ENCODE measurements at places on chromosomes 4 and X.

- DNase-seq, result no peak
Measured at GRCh38 chr4:143256456-143256855, 71.7 kb downstream of the USP38 start.

- DNase-seq, result no peak
Measured at GRCh38 chr4:167088115-167088514, 146.2 kb downstream of the SPOCK3 start.

GRCh38 chr4:90317785-90318184 lies 190.6 kb downstream of the CCSER1 start:
- peak; percentile 53 for DNase-seq

- DNase-seq, result no peak
Measured at GRCh38 chr4:155953151-155954117, at the start of gene CTSO. TSS of gene CTSO (minus strand) at chr4:155953866. CDS start at chr4:155953847, 19 bp downstream.

GRCh38 chr4:91288702-91289311 lies 1015.0 kb upstream of the GRID2 start:
- no peak for DNase-seq

- DNase-seq, result no peak
Measured at GRCh38 chr4:74618659-74619058, 173.7 kb downstream of the AREG start.

GRCh38 chr4:26171941-26172340 lies 148.9 kb upstream of the RBPJ start:
- no peak for DNase-seq

- no peak for DNase-seq
Measured at GRCh38 chr4:100547541-100548199, 29.8 kb upstream of the EMCN start.

GRCh38 chr4:138193963-138194362 lies 48.2 kb downstream of the SLC7A11 start:
- DNase-seq, result no peak

DNA sequence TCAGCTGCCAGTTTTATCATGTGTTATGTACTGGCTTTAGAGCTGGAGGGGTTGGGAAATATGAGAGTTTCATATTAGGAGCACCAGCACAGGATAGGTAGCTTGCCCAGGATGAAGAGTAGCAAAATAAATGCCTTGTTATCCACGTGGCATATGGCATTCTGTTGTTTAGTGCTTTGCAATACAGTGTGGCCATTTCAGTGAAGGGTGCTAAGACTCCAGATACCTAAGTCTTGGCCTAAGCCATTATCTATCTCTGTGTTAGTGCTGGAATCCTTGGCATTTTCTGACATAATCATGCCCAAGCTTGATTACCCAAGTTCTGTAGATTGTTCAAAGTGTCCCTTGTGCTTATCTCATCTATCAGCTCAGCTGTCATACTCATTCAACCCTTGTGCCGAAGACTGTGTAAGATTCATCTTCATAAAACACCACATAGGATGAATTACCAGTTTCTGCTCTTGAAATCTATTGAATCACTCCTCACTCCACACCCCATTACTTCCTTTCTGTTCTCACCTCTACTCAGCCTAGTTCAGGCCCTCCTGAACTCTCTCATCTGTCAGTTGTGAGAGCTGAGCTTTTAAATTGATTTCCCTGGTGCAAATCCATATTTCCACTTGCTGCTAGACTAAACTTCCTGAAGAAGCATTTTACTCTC lies 73.5 kb downstream of the CLCN5 start:
- DNase-seq, result no peak

DNA sequence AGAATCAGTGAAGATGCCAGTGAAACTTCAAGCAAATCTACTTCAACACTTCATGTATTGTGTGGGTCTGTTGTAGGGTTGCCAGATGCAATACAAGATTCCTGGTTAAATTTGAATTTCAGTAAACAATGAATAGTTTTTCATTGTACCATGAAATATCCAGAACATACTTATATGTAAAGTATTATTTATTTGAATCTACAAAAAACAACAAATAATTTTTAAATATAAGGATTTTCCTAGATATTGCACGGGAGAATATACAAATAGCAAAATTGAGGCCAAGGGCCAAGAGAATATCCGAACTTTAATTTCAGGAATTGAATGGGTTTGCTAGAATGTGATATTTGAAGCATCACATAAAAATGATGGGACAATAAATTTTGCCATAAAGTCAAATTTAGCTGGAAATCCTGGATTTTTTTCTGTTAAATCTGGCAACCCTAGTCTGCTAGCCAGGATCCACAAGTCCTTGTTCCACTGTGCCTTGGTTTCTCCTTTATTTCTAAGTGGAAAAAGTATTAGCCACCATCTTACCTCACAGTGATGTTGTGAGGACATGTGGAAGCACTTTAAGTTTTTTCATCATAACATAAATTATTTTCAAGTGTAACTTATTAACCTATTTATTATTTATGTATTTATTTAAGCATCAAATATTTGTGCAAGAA lies 2.3 kb downstream of the CXCL8 start:
- no peak for DNase-seq

DNA sequence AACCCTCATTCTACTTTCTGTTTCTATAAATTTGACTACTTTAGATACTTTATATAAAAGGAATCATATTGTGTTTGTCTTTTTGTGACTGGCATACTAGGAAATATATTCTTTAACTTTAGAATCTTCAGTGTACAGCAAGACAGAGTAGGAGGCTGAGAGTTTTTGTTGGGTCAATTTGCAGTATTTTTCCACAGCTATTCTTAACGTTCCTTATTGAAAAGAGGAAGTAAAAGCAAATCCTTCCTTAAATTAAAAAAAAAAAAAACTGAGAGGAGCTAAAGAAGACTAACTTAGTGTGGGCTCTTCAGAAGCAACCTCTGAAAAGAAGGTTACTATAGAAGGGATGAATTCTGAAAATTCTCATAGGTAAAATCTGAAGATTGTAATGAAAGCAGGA lies 1194.6 kb downstream of the ADGRL3 start:
- DNase-seq, result no peak

DNA sequence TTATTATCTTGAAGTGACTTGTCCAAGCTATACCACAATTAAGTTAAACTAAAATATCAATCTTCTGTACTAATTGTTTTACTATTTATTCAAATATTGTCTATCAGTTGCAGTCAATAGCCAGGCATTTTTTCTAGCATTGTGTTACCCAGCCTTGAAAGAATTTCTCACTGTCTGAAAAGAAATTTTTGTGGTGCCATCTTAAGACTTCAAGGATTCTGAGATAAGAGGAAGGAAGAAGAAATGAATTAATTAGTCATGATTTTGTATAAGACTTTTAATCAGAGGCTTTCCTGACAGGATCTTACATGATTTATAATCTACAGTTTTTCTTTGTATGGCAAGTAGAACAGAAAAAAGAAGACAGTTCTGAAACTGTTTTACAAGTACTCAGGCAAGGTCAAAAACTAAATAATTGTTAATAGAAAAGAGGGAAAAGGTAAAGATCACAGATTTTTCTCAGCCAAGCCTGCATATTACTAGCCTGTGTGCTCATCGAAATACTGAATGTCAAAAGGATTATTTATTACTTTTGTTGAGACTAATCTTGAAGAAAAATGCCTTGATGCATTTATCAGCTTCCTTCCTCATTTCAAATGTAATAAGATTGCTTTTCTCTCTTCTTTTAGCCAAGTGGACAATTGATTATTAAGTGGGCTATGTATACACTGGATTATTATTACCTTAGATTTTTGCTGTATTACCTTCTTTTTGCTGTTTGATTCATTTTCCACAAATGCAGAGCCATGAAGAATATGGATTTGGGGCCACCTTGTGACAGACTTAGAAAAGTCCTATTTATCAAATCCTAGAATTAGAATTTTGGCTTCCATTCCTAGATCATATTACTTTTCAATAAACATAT lies 53.8 kb downstream of the CXCL1 start:
- no peak for DNase-seq

DNA sequence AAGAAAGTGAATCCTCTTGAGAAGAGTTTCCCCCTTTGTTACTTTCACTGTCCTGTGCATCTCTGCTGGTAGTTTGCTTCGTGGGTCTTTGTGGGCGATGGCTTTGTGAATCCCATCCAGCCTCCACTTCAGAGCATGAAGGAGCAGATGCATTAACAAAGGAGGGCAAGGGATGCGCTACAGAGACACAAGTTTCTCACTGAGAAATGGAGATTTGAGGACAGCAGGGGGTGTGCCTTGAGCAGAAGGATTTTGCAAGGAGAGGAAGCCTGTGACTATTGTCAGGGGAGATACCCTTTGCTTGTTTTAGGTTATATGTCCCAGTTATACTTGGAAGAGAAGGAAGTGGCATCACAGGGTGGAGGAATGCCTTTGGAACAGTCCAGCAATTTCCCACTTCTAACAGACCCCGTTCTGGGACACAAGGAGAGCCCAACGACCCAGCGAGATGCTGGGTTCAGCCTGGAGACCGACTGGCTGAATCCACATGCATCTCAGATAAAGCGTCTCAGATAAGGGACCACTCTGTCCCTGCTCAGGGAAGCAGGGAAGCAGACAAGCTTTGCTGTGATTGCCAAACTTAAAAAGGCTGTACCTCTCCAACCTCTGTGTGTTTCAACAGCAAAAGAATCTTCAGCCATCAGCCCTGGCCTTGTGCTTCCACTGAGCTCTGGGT lies 314.6 kb upstream of the GATB start:
- DNase-seq, result no peak

- DNase-seq, result peak; percentile 29
Measured at GRCh38 chr4:13548984-13549546, 4.8 kb upstream of the NKX3-2 start.

GRCh38 chr4:123345137-123345934 lies 51.3 kb upstream of the SPRY1 start:
- DNase-seq, result no peak

DNA sequence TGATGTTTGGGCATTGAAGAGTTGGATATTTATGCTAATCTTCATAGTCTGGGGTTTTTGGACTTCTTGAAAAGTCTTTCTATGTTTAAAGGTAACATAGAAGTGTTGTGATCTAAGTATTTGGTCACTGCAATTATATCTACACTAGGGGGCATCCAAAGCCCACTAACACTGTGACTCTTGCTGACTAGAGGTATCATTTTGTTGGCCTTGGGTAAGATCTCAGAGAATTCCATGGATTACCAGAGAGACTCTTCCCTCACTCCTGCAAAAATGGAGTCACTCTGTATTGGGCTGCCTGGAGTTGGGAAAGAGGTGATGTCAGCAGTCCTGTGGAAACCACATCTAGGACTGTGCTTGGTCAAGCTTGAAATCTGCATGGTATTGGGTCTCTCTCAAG lies 1077.6 kb downstream of the FAM133A start:
- DNase-seq, result no peak

- DNase-seq, result no peak
Measured at GRCh38 chr4:119299260-119299671, 22.7 kb downstream of the FABP2 start.

GRCh38 chr4:164876700-164877324 lies at the start of gene APELA:
TSS of gene APELA (plus strand) at chr4:164877178. CDS start at chr4:164877332, 154 bp downstream.
- DNase-seq, result no peak

DNA sequence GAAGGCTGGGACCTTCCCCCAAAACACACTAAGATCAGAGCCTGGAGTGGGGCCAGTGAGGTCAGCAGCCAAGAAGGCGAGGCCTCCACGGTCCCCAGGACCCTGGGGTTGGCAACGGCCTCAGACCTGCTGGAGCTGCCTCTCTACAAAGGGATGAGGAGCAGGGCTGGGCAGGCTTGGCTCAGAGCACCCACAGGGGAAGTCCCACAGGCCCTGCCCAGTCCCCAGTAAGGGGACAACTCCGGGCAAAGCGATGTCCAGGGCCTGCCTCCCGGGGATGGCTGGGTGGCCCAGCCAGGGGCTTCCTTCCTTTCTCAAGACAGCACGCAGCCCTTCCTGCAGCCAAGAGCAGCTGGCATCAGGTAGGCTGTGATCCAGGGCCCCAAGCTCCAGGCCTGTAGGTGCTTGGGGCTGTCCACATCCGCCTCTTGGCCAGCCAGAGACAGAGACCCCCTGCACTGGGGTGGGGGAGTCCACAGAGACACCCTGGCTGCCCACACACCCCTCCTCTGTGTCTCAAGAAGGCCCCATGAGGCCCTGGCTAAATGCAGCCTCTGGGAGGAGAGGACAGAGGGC lies 5.7 kb downstream of the MXD4 start:
- DNase-seq, result no peak

- no peak for DNase-seq
Measured at GRCh38 chr4:156442912-156443311, 489.2 kb upstream of the CTSO start.

GRCh38 chr4:8837181-8837841 lies 34.3 kb downstream of the HMX1 start:
- no peak for DNase-seq

DNA sequence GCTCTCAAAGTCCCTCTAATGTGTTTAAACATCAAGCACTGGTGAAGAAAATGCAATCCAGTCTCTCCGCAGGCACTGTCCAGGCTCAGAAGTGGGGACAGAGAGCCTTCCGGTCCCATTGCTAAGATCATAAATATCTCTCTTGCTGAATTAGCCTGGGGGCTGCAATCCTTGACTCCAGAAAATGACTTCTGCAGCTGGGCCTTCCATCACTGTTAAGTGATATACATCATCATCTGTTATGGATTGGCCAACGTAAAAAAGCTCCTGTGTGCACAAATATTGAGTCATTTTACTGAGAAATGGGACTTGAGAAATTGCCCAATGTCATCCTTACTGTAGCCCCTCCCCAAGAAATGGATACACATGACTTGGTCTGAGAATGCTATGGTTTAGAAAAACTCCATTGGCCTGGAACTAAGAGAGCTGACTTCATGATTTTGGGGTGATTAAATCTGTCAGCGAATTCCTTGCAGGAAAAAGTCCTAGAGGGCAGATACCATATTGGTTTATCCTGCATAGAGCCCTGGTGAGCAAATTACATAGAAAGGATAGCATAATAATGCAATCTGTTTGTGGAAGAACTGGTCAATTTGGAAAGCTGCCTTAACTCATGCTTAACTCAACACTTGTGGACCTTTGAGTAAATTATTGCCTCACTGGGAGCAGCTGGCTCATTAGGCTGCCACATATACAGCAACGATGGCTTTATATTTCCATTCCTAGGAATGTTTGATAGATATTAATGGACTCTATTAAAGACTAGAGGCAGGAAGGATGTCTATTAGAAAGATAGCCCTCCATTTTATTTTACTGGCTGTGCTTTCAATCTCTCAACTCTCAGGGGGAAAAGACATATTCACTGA lies 346.1 kb downstream of the GBA3 start:
- no peak for DNase-seq

DNA sequence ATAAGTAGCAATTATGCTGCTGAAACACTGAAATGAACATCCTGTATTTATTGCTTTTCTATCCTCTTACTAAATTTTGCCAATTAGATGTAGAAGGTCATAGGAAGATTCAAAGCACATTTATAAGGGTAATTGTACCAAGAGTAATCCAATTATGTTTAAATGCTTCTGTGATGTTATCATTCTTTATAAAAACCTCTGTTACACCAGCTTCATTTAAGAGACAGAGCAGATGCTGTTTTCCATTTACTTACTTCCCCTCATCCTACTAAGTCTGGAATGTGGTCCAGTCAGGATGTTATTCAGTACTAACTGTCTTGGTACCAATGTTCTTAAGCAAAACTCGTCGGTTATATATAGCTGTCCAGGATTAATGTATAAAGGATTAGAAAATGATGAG lies 539.6 kb downstream of the PDHA2 start:
- DNase-seq, result no peak

GRCh38 chr4:76706581-76706980 lies 191.4 kb downstream of the SOWAHB start:
- DNase-seq, result no peak
